NCI-H748 treated with DMSO at 0.1 percent for 48 hours (cell line): ENCODE measurements at places on chromosomes 16 and 17.

- DNase-seq = no peak
These were observed 47.8 kb downstream of the MRC2 start for GRCh38 chr17:62675260-62675659.

DNA sequence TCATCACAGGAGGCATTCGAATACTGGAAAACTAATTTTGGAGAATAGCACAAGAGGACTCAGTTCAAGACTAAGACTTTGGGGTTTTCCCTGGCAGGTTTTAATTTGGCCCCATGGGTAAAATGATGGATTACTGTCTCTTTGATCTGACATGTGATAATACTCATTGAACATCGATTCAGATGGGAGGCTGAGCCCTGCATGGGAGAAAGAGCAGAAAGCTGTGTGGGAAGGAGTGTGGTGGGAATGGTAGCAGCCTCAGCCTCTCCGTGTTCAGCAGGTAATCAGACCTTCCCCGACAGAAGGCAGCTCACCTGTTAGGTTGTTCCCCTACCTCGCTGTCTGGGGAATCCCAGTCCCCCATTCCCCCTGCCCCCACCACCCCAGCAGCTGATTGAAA lies 124.7 kb upstream of the TNRC6C start:
- DNase-seq = no peak

DNA sequence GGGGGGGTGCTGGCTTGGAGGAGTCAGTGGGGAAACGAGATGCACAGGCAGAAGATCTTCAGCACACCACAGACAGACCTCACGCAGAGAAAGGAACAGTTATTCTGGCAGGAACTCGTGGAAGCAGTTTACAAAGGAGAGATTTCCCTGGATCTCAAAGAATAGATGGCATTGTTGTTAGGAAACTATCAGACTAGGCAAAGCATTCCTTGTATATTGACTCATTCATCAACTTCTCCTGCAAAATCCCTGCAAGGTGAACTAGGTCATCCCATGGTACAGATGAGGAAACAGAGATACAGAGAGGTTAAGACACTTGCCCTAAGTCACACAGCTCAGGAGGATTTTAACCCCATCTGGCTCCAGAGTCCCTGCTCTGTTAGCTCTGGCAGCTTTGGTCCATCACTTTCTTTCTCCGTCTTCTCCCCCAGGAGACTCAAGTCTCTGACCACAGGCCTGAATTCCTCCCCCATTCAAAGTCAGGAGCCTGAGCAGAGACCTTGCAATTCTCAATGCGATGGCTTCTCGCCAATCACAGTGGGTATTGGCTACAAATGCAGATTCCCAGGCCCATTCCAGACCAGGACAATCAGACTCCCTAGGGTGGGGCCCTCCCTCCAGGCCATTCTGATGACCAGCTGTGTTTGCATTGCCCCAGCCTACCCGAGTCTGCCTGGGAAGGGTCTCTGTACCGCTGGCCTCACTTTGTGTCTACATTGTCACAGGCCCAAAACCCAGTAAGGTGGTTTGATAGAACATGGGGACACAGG lies 56.4 kb downstream of the LITAF start:
- no peak for DNase-seq

DNA sequence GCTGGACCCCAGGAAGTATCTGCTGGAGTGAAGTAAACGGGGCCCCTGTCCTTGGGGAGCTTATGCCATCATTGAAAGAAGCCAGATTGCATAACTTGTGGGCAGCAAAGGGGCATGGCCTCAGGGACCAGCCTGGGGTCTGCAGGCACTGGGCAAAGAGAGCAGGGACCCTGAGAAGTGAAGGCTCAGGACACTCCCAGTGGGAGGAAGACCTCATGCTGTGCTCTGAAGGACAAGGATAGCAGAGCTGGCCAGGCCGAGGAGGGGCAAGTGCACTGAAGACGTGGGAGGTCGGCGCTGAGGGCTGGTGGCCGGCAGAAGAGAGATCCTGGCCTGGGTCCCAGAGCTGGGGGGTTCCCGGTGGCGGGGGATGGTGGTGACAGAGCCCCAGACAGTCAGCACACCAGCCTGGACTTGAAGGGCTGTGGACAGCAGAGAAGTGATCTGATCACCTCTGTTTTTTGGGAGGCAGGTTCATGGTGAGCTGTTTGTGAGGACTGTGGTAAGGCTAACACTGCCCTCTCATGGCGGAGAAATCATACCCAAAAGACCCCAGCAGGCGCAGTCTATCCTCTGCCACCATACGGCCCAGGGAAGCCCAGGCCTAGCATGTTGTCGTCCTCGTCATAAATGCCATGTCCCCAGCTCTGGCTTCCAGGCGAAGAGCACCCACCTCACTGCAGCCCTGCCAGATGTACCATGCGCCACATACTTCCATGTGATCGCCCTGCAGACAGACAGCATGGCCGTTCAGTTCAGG lies 7.1 kb upstream of the CNP start:
- DNase-seq = no peak
